ENCODE measurements at places on chromosomes 1 and 21. TPM values are rescaled to one million over a fixed set of nuclear protein-coding genes. Genes with fewer than 3 reads are reported as not detected.

DNA sequence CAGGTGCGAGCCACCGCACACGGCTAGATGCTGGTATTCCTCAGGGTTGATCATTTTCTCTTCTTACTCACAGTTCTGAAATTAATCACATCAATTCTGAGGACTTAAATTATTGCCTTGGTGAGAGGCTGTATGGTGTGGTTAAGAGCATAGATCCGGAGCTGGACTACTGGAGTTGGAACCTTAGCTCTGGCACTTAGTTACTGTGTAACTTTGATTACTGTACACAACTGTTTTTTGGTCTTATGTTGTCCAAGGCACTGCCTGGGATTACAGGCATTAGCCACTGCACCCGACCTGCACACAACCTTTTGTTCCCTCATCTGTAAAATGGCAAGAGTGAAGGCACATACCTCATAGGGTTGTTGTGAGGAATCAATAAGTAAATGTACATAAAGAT lies 25.6 kb upstream of the THRAP3 start:
- no peak for DNase-seq

GRCh38 chr1:190273161-190273560 lies 204.5 kb downstream of the BRINP3 start:
- no peak for DNase-seq

DNA sequence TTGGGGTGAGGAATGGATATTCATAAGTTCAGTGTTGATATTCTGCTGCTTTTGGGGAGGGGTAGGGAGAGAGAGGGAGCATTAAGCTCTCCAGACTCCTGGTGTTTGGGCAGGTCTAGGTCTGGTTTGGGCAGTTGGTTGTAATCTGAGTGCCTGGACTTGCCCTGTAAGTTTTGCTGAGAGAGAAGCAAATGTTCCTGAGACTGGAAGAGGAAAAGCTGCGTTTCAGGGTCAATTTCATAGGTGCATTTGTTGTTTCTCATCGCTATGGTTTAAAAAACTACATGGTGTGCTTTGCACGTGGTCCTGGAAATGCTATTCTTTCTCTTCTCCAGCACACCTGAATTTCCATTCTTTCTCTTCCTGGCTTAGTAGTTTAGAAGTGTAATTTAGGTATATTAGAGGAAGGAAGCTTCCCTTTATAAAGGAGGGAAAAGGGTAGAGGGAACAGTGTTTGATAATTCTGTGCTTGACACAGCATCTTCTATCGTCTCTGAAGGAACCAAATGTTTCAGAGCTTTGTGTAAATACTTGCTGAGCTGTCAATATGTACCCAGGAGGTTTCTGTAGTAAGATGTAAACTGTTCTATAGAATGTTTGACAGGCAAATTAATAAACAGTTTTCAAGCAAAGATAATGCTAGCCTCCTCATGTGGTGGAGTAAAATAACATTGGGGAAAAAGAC lies 6.3 kb downstream of the ARID1A start:
- peak; percentile 42 for DNase-seq

DNA sequence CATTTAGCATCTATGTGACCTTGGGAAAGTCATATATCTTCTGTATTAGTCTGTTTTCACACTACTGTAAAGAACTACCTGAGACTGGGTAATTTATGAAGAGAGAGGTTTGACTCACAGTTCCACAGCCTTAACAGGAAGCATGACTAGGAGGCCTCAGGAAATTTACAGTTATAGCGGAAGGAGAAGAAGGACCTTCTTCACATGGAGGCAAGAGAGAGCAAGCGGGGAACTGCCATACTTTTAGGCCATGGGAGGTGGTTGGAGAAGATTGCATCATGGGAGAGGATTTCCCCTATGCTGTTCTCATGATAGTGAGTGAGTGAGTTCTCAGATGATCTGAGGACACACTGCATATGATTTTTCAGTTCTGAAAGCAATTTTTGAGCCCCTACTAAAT lies 87.9 kb downstream of the CLEC20A start:
- no peak for DNase-seq

Gene NAV1
- 38.6 TPM for total RNA-seq

DNA sequence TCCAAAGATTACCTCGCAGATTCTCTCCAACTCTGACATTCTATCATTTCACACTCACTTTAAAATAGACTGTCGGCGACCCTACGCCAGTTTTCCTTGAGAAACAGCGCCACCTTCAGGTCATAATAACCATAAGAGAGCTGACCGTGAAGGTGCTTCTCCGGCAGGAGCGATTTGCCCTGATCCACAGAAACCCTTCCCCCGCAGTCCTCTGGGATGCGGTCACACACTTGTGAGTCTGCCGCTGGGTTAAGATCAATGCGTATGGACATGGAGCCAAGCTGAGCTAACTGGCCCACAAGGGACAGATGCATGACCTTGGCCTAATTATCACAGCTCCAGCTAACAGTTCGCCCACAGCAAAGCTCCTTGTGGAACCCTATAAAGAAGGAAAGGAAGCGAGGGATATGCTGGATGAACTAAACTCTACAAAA lies 32.8 kb upstream of the IFNAR2 start:
- DNase-seq, result peak; percentile 79

DNA sequence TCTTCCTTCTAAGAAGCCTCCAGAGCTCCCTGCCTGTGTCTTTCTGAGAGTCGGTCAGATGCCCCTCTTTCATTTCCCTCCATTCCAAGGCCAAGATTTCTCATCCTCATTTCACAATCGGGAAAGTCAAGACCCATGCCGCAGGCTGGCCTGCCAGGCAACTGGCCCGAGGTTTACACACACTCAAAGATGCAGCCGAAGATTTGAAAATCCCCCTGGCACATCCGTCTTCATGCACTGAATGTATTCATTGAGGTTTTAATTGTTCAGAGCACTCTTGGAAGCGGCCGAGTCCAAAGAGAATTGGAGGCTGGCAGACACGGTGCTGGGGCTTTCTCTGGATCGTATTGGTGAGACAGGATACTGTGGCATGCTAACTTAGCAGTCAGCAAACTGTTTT lies 29.1 kb upstream of the SRP9 start:
- DNase-seq, result no peak

DNA sequence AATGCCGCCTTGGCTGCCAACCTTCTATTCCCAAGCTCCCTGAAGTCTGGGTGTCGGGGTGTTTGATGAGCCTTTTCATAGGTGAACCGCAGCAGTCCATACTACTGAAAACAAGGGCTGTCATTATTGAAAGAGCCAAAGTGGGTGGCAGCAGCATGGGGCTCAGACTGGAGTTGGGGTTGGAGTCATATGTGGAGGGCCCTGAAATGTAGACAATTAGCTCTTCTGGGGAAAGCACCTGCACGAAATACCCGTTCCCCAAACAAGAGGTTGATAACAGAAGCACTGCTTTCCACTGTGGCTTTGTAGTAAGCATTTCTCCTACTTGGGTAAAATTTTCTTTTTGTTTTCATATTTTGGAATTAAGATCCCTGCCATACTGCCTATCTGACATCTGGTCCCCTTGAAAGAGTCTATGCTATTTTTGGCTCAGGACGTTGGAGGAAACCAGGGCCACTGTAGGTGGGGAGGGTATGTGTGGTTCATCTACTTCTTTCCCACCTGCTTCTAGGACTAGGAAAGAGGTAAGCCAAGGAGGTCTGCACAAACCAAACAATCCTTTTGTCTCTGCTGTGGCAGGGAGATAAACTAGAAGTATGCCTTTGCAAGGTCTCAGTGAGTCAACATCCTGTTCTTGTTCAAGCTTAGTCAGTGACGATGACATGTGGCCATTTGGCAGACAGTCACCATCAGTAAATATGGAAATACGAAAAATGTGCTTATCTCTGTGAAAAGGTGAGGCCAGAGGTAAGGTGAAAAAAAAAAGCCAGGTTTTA lies 197.0 kb upstream of the UBE2U start:
- peak; percentile 29 for DNase-seq

Gene C8B
- 1.9 TPM for total RNA-seq

- no peak for DNase-seq
These were observed 191.8 kb upstream of the RAB4A start for GRCh38 chr1:229079016-229079595.

- DNase-seq, result peak; percentile 8
These were observed 16.1 kb downstream of the COL6A1 start for GRCh38 chr21:45997495-45998275.

Gene ALX3
- total RNA-seq, result not detected

- DNase-seq, result peak; percentile 47
These were observed 948 bp downstream of the STK40 start for GRCh38 chr1:36384542-36385409.

DNA sequence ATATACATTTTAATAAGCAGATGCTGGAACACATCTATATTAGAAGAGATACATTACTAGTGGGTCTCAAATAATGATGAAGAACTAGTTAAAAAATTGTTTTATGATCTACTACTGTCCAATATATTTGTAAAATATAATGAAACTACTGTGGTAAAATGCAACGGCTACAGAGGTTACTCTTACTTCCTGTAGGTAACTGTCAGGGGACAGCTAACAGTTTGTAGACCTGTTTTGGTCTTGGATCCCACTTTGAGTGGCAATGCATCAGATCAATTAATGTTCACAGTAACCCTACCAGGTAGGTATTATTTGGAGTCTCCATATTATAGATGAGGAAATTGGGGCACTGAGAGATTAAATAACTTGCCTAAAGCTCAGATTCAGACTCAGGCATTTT lies 26.7 kb upstream of the MYSM1 start:
- no peak for DNase-seq
